ENCODE measurements at places on chromosomes 2 and 18. TPM values are rescaled to one million over a fixed set of nuclear protein-coding genes. Genes with fewer than 3 reads are reported as not detected.

The MARCO gene
- total RNA-seq = 0.26 TPM

DNA sequence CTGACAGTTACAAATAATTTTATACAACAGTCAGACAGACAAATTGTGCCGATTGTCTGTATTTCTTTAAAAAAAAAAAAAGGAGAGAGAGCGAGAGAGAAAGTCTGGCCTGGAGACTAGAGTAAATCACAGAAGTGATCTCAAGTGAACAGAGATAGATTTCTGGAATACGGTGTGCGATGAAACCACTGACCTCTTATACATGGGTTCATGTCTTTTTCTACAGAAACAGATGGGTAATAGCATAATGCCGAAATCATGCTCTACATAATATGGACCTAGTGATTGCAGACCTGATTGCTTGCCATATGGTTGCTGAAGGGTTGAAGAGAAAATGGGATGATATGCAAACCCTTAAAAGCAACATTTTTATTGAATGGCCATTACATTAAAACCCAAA lies 403.3 kb upstream of the FANCL start:
- DNase-seq = no peak

- DNase-seq = no peak
Measured at GRCh38 chr2:135152361-135152760, 100.3 kb downstream of the RAB3GAP1 start.

DNA sequence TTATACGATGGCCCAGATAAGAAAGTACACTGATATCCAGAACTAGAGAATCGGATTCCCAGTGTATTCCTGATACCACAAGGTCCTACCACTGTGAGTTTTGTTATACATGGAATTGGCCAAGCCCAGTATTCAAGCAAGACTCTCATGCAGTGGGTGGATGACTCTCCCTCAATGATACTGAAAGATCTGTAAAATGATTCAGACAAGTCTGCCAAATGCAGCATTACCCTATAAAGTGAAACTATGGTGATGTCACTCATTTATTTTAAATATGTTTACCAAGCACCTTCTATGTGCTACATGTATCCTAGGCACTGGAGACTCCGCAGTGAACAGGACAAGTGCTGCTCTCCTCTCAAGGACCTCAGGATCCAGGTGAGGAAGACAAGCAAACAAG lies 22.6 kb downstream of the MYO5B start:
- DNase-seq = no peak

- DNase-seq = no peak
Measured at GRCh38 chr2:196830701-196831100, 21.5 kb upstream of the C2orf66 start.

- no peak for DNase-seq
Measured at GRCh38 chr2:223433461-223433860, 168.7 kb downstream of the SCG2 start.

- DNase-seq = no peak
Measured at GRCh38 chr2:231132129-231132528, 7.3 kb upstream of the HTR2B start.

GRCh38 chr2:48320742-48321141 lies 209.2 kb upstream of the STON1 start:
- DNase-seq = no peak

GRCh38 chr2:42091671-42092070 lies 43.9 kb downstream of the PKDCC start:
- no peak for DNase-seq

The GALM gene
- 30.2 TPM for total RNA-seq

DNA sequence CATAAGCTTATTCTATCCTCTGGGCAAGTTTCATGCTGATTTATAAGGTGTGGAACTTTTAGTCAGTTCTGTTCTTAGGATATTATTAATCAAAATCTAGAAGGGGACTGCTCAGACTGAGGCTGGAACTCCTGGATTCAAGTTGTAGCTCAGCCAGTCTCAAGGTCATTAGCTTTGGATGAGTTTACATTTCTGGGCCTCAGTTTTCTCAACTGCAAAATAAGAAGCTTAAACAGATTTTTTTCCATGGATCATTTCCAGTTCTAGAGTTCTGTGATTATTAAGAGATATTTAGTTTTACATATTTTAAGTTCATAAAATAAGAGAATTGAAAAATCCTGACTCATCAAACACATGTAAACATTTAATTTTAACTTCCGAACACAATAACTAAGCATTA lies 442.5 kb upstream of the PKDCC start:
- no peak for DNase-seq

DNA sequence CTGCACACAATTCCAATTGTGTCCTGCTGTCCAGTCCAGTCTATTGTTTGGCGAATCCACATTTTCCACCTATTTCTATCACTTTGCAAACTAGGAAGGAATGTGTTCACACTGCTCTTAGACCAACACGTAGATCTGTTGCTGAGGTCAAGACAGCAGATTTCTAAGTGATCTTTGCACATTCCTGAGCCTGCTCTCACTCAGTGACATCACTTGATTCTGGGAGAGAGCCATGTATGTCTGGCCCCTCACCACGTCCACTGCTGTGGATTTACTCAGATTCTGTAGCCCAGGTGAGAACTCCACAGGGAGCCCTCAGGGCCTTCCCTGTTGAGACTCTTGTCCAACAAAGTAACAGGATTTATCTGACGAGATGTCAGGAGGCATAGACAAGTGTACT lies 317.2 kb downstream of the TSN start:
- no peak for DNase-seq

GRCh38 chr2:72834596-72834995 lies 8.8 kb upstream of the EXOC6B start:
- no peak for DNase-seq

The RIT2 gene
- total RNA-seq = not detected

GRCh38 chr2:60339286-60339685 lies 214.2 kb downstream of the BCL11A start:
- DNase-seq = no peak

DNA sequence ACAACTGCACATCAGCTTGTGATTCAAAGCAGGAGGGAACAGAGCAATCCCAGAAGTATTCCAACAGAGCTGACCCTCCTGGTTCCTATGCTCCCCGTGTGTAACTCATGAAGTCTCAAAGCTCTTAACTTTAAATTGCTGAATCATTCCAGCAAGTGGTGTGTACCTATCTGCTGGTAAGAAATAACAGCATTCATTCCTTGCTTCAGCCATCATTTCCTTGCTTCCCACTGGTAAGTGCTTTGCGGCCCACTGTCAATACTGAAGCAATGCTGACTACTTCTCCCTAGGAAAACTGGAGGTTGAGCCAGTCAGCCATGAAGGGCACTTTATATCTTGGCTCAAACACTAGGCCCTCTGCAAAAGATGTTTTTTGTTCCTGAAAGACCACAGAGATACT lies 222.4 kb downstream of the EXOC6B start:
- DNase-seq = no peak

The CPO gene
- total RNA-seq = not detected

The CYP26B1 gene
- not detected for total RNA-seq

GRCh38 chr2:180892091-180892490 lies 88.3 kb upstream of the UBE2E3 start:
- DNase-seq = no peak

DNA sequence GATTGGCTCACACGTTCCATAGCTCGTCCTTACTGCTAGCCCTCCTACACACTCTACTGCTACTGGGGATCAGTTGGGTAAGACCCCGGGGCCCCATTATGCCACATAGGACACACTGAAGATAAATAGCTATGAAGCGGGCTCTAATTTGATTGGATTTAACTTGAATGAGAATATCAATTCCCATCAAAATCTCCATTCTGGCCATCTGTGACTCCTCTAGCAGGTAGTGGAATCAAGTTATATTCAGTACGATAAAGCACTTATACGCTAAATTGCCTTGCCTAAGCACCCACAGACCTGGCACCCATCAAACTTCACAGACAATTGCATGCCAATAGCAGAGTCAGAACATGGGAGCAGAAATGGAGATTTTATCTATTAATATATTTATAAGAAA lies 39.8 kb downstream of the CCDC68 start:
- DNase-seq = no peak

DNA sequence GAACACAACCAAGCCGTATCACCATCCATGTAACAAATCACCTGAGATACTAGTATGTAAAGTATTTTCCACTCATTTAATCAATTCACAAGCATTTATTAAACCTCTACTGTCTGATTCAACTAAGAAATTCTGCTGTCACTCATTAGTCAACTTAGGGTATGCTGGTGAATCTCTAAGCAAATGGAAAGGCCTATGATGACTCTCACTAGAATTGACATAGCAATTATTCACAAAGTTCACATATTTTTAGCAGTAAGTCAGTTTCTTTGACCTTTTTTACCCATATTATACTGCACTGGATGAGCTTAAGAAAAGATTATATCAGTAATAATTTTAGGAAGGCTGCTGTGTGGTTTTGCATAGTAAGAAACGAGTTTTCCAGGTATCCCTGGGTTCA lies 130.1 kb downstream of the SLC8A1 start:
- DNase-seq = no peak

DNA sequence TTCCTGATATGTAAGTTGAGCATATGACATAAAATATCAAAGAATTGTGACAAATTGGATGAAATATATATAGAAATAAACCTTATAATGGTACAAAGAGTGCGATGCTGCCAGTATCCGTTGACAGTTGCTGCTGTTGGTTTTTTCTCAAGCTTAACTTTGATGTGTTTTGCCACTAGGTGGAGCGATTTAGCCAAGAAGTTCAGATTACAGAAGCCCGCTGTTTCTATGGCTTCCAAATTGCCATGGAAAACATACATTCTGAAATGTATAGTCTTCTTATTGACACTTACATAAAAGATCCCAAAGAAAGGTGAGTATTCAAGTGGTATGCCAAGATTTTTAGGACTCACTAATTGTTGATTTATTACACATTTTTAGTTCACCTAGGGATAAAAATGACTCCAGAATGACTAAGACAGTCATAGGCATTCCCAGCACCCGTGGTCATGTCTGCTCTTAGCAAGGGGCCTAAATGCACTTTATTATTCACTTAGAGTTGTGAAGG lies 2.1 kb downstream of the RRM2 start:
- DNase-seq = no peak
